ENCODE measurements at places on chromosomes 3 and 15. TPM values are rescaled to one million over a fixed set of nuclear protein-coding genes. Genes with fewer than 3 reads are reported as not detected.

DNA sequence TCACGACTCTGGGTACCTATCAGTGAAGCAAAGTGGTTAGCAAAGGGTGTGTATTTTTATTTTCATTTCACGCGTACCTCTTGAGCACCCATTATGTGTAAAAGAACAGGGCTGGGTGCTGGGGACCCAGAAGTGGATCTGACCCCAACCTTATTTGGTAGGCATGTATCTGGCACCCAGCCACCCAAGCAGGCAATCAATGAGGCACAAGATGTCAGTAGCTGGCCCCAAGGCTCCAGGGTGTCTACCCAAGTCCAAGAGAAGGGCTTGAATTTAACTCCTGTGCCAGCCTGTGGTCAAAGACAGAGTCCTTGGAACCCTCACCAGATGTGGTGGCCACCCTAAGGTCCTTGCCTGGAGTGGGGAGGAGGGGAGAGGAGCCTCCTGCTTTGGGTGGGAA lies 5.7 kb downstream of the PLEKHO2 start:
- peaks cover 11% of the 10 kb centered on the region for H3K36me3 ChIP-seq
- peak overlapping the region; percentile 29 for H3K27ac ChIP-seq
- H3K4me1 ChIP-seq = peaks cover 68% of the 10 kb centered on the region
- no peak overlapping the region for H3K4me3 ChIP-seq

DNA sequence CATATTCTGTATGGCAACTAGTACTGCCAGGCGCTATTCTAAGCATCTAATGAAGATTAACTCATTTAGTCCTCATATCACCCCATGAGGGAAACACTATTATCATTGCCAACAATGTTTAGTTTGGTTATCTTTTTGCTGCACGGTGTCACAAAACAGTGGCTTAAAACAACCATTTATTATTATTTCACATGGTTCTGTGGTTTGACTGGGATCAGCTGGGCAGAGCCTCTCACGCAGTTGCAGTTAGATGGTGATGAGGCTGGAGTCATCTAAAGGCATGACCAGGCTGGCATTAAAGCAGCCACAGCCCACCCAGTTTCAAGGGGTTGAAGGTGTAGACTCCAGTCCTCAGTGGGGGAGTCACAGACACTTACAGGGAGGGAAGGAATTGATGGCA lies 32.8 kb upstream of the RASA2 start:
- H3K27ac ChIP-seq = no peak overlapping the region
- no peak for DNase-seq
- no peaks in the 10 kb centered on the region for H3K27me3 ChIP-seq
- peaks cover 7% of the 10 kb centered on the region for H3K4me1 ChIP-seq
- no peak overlapping the region for H3K4me3 ChIP-seq

DNA sequence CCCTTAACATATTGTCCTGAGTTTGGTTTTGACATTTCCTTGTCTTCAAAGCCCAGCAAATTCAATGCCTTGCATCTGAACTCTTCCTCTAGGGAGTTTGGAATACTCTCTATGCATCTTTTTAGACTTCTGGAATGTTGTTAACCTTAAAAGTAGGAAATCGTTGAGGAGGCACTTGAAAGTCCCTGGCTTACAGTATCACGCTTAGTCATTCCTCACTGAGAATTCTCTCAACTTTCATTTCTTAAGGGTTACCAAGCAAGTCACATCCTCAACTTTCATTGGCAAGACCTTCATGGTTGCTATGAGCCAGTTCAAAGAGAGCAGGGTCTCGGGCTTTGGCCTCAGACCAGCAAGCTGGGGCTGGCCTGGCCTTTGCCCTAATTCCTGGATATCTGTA lies 89.9 kb downstream of the ASB7 start:
- DNase-seq = no peak
- H3K27ac ChIP-seq = no peak overlapping the region
- H3K27me3 ChIP-seq = no peaks in the 10 kb centered on the region
- H3K36me3 ChIP-seq = no peaks in the 10 kb centered on the region
- peaks cover 16% of the 10 kb centered on the region for H3K4me1 ChIP-seq

DNA sequence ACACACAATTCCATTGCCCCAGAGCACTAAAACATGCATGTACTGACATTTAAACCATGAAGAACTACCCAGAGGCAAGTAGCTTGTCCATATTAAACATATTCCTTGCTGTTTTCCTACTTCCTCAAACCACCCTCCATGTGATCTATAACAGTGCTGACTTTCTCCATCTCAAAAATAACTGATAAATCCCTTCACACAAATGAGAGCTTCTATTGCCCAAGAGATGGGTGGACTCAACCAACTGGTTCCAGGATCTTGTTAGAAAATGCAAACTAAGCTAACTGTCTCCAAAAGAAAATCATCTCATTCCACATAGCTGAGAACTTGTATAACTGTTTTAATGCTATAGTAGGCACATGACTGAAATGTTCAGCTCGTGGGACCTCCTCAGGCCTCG lies 29.6 kb downstream of the DCLK3 start:
- no peaks in the 10 kb centered on the region for H3K4me1 ChIP-seq
- DNase-seq = no peak
- H3K36me3 ChIP-seq = no peaks in the 10 kb centered on the region
- H3K27ac ChIP-seq = no peak overlapping the region

DNA sequence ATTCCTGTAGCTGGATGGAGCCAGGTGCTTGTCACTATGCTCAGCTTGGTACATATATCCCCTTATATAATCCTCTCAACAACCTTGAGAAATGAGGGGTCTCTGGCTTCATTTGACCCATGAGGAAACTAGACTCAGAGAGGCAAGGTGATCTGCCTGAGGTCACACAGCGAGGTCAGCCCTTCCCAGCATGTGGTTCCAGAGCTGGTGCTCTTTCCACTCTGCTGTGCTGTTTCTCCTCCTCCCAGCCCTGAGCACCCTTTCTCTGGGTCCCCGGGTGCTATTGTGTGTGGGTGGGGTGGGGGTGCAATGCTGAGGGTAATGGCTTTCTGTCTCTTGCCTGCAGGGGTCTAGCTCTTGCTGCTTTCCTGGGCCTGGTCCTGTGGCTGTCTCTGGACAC lies 19.3 kb downstream of the SLC28A1 start:
- no peak overlapping the region for H3K4me3 ChIP-seq
- H3K27ac ChIP-seq = no peak overlapping the region
- no peaks in the 10 kb centered on the region for H3K36me3 ChIP-seq
- no peaks in the 10 kb centered on the region for H3K4me1 ChIP-seq
- no peak for DNase-seq

- H3K4me1 ChIP-seq = no peaks in the 10 kb centered on the region
- H3K27ac ChIP-seq = no peak overlapping the region
- H3K4me3 ChIP-seq = no peak overlapping the region
- no peaks in the 10 kb centered on the region for H3K27me3 ChIP-seq
- DNase-seq = no peak
Measured at GRCh38 chr3:179688850-179689249, 36.0 kb downstream of the USP13 start.

- H3K4me3 ChIP-seq = no peak overlapping the region
- H3K4me1 ChIP-seq = no peaks in the 10 kb centered on the region
- no peak overlapping the region for H3K27ac ChIP-seq
- DNase-seq = no peak
Measured at GRCh38 chr3:29644956-29645636, 364.2 kb downstream of the RBMS3 start.

DNA sequence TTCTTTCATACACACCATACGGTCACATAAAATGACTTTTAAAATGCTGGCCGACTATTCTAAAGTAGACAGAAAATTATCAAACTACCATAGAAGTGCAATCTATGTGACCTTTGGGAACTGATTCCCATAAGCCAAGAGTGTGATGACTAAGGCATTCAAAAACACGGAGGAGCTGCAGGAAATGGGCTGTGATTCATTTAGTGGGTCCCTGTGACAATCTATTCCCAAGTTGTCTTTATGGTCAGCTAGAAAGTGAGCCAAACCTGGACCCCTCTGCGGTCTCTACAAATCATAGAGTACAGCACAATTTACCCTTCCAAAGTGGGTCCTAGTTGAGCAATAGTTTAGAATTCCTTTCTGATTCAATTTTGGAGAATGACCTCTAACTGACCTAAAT lies 251.5 kb upstream of the CBLB start:
- no peaks in the 10 kb centered on the region for H3K36me3 ChIP-seq
- peaks cover 13% of the 10 kb centered on the region for H3K4me1 ChIP-seq
- H3K27me3 ChIP-seq = no peaks in the 10 kb centered on the region
- H3K27ac ChIP-seq = no peak overlapping the region

DNA sequence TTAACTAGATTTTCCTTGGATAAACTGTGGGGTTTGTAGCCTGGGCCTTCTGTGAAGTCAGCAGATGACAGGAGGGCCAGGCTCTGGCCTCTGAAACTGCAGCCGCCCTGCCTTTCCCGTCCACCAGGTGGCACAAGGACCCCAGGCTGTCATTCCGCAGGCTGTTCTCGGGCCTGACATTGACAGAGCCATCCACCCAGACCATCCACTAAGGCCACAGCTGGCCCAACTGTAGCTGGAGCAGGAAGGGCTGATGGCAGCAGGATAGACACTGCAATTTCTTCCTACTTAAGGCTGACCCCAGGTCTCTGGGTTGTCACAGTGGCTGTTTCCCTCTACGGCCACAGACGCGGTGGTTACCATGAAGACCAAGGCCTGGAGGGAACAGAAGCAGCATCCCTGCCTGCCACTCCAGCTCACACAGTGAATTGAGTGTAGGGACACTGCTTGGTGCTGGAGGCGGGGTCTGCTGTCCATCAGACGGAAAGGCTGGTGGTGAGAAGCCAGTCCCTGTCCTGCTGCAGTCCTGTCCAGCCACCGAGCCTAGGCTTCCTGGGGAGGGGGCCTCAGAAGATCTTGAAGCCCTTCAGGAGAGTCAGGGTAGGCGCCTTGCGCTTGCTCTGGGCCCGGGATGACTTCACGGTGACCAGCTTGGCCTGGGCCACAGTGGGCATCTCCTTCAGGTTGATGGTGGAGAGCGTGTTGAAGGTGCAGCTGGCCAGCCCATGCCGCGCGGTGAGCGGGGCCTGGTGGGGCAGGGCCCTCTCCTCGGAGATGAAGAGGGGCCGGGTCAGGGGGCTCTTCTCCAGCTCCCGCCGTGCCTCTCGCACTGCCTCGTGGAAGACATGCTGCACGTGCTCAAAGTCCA lies 9.4 kb downstream of the SLC51B start:
- no peak for DNase-seq
- no peaks in the 10 kb centered on the region for H3K36me3 ChIP-seq
- H3K27me3 ChIP-seq = peaks cover 5% of the 10 kb centered on the region
- no peak overlapping the region for H3K4me3 ChIP-seq
- H3K4me1 ChIP-seq = no peaks in the 10 kb centered on the region
- no peak overlapping the region for H3K27ac ChIP-seq

- no peak for DNase-seq
- no peak overlapping the region for H3K4me3 ChIP-seq
- H3K4me1 ChIP-seq = no peaks in the 10 kb centered on the region
- H3K27ac ChIP-seq = no peak overlapping the region
Measured at GRCh38 chr15:92728266-92728665, 72.7 kb upstream of the FAM174B start.

GRCh38 chr15:49832511-49832910 lies 211.7 kb downstream of the DTWD1 start:
- no peaks in the 10 kb centered on the region for H3K36me3 ChIP-seq
- DNase-seq = no peak
- no peaks in the 10 kb centered on the region for H3K4me1 ChIP-seq
- H3K27me3 ChIP-seq = no peaks in the 10 kb centered on the region
- no peak overlapping the region for H3K27ac ChIP-seq

DNA sequence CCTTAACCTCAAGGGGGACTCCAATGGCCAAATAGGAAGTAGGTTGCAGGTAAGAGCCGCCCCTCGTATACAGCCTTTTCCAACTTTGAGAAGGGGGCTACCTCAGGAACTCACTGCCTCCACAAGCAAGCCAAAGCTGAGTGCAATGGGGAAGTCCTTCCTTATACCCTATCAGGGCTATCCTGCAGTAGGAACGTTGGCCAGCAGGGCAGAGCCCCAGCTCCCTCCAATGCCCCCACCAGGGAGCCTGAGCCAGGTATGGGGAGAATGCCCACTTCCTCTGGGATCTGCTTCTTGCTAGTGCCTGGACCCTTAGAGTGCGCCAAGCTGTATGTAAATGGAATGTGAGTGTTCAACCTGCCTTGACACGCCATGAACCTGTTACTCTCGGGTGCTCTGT lies 16.3 kb downstream of the CACNA2D2 start:
- H3K4me3 ChIP-seq = no peak overlapping the region
- no peak for DNase-seq
- peaks cover 2% of the 10 kb centered on the region for H3K4me1 ChIP-seq
- H3K27me3 ChIP-seq = peaks cover 8% of the 10 kb centered on the region
- H3K36me3 ChIP-seq = no peaks in the 10 kb centered on the region
- H3K27ac ChIP-seq = no peak overlapping the region

DNA sequence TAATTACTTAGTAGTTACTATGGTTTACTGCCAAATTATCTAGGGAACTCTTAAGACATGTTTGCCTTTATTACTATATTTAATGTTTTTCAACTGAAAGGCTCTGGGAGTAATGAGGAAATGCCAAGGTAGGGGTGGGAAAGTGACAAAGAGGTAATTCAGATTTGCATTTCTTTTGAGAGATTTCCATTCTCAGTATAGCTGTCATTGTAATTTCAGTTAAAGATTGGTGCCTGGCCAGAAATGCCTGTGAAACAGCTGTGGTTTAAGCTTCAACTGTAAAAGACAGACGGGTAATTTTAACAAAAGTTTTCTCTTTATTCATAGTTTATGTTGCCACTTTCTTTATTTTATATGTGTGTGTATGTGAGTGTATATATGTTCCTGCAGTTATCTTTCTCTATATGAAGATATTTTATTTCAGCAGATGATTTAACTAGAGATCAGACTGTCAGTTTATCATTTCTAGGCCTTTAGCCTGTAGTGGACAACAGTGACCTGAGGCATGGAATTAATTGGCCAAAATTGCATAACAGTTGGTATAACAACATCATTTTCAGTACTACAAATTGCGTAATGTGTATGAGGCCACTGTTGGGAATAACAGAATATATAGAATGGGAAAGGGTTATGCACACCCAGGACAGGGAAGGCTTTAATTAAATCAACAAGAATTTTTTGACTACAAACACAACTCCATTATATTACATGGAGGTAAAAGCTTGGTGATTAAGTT lies 119.0 kb downstream of the BBX start:
- no peak for DNase-seq
- H3K36me3 ChIP-seq = no peaks in the 10 kb centered on the region

GRCh38 chr15:68436680-68437079 lies 4.7 kb upstream of the ITGA11 start:
- peaks cover 2% of the 10 kb centered on the region for H3K4me1 ChIP-seq
- no peaks in the 10 kb centered on the region for H3K36me3 ChIP-seq
- DNase-seq = no peak
- H3K27ac ChIP-seq = no peak overlapping the region

The TMEM40 gene
- polyA plus RNA-seq = 240 TPM

The ADAMTSL3 gene
- 0.01 TPM for polyA plus RNA-seq

The EAF1 gene
- 13.6 TPM for polyA plus RNA-seq

The SCN11A gene
- 0.01 TPM for polyA plus RNA-seq

The OR5H14 gene
- polyA plus RNA-seq = not detected

The SLC22A14 gene
- polyA plus RNA-seq = 0.08 TPM

The ARID3B gene
- polyA plus RNA-seq = 3.6 TPM
